Cerebellum (tissue), 4 donors: ENCODE measurements at places on chromosomes 7 and 10. TPM values are rescaled to one million over a fixed set of nuclear protein-coding genes. Genes with fewer than 3 reads are reported as not detected.

DNA sequence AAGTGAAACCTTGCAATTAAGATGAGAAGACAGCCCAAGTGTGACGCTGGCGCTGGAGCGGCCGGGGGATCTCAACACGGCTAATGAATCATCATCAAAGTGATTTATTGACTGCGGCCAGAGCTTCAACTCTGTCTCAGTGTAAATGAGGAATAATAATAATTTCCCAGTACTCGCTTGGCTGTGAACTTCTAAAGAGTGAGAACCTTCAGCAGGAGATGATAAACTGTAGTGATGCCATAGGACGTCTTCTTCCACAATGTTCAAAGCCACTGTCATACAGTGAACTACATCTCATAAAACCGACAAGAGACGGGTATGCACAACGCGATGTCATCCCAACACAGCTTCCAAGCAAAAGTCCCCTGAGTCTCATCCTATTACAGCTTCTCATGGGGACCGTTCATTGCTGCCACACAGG lies 123.6 kb upstream of the NOBOX start:
- DNase-seq, result no peak

DNA sequence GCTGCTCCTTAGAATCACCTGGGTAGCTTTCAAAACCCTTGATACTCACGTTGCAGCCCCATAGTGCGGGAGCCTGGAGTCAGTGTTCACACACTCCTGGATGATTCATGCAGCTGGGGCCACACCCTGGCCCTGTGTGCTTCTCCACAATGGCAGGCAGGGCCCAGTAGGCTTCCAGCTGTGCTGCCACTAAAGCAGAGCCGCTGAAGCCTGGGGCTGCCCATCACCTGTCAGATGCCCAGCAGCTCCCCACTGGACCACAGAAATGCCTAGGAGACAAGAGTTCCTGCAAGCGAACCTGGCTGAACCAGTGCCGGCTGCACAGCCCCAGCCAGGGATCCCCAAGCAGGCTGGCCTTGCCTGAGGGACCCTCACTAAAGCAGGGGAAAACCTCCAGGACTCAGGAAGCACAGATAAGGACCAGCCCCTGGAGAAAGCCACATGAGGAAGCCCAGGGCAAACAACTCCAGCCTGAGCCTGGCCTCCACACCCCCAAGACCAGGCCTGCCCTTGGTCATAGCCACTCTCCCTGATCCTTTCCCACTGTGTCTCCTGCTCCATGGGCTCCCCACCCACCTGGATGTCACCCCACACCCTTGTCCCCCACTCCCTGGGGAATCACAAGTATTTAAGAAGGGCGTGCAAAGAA lies 111.9 kb downstream of the GRID1 start:
- no peak for DNase-seq

GRCh38 chr7:94562525-94562924 lies 52.9 kb downstream of the CASD1 start:
- DNase-seq, result no peak

Gene AGR3
- total RNA-seq, result not detected

- DNase-seq, result no peak
Observed at GRCh38 chr10:17954861-17955260, 3.1 kb downstream of the SLC39A12 start.

DNA sequence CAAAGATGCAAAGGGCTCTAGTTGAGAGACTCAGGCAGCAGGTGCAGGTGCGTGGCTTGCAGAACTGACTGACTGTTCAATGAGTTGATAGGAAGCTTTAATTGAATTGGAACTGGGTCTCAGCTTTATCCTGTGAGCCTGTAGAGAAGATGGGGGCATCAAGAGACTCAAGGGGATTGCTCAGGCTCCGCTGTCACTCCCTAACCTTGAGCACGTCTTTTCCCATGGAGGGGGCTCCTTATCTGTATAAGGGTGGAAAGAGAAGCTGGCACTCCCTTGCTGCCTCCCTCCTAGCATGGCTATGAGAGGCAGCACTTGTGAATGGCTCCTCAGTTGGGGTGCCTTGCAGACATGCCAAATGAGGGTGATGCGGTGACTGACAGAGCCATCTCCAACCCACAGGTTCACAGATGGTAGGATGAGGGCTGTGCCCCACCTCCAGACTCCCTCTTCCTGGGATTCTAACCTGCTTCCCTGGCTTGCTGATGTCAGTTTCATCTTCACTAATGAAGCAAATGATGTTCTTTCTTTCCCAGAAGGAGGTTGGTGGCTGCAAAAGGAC lies 12.4 kb upstream of the PLEKHA1 start:
- DNase-seq, result no peak

DNA sequence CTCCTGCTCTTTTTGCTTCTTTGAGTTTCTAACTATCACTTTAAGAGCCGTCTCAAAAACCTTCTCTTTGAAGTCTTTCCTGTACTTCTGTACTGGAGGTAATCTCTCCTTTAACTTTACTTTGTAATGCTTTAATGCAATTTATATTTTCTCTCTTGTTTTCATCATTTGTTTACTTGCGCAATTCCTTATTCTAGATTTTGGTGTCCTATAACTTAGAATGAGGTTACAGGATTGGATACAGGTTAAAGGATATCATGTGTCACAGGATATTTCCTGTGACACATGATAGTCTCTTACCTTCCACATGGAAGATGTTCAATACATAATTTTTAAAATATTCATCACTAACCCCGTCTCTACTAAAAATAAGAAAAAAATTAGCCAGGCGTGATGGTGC lies 42.4 kb upstream of the CPN1 start:
- no peak for DNase-seq

DNA sequence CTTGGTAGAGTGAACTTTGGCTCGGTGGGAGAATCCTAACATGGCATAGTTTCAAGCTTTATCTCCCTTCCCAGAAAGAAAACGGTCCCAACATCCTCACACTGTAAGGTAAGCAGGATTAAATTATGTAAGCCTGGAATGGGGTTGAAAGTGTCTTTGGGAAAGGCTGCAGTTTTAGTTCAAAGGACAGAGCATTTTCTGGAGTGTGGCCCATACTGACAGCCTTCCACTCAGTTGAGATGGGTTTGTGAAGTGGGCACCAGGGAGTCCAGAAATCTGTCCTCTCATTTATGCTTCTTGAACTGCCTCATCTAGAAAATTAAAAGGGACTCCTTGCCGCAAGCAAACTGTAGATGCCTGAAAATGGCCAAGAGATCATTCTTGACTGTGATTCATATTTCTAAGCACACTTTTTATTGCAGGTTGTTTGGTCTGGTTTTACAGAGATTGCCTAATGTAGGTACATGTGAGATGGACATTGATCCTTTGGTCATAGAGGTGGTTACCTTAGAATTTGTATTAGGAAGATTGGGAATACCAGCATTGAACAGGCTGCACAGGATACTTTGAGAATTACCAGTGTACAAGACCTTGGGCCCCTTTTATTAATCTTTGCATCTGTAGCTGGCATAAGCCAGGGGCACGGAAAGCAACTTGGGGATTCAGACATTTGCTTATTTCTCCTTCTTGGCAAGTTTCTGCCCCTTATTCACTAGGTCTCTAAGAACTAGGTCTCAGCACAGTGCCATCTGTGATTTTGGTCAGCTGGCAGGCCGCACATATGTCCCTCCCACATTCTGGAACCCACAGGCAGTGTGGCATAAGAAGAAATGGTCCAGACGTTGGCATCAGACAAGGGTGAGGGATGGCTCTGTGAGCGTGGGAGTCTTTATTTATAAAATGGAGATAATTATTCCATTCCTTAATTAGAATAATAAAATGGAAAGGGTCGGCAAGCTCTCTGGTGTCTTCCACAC lies 125.9 kb downstream of the GLCCI1 start:
- peak; percentile 58 for DNase-seq

- DNase-seq, result peak; percentile 66
Observed at GRCh38 chr10:100997360-100998182, 2.0 kb upstream of the LZTS2 start.

Gene ZNF316
- 20.6 TPM for total RNA-seq

- DNase-seq, result no peak
Observed at GRCh38 chr7:90688810-90689209, 92.7 kb downstream of the CDK14 start.

DNA sequence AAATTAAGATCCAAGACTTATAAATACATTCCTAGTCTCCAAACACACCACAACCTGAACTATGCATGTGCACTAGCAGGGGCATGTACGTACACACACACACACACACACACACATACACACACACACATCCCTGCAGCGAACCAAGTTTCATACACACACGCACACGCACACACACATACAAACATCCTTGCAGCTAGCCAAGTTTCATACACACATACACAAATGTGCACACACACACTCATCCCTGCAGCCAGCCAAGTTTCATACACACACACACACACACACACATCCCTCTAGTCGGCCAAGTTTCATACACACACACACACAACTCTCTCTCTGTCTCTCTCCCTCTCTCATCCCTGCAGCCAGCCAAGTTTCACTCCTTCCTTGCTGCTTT lies 82.7 kb upstream of the WIPF3 start:
- DNase-seq, result no peak

DNA sequence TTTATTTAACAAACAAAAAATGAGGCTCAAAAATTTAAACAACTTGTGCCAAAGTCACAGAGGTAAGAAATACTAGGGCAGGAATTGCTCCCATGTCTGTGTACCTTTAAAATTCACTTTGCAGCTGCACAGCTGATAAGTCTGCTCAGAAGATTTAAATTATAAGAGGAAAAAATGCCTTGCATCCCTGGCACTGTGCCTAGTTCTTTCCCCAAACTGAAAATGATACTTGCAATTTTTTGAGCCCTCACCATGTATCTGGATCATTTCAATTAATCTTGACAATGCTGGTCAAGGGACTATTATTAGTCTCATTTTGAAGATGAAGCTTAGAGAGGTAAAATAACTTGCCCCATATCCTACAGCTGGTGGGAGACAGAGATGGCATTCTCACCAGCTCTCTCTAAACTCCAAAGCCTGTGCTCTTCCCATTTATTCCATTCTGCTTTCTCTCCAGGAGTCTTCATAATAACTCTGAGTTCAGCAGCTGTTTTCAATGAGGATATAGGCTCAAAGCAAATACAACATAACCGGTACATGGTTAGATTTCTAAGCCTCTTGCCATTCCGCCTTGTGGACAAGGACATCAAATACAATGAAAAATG lies 350.5 kb upstream of the LRRTM3 start:
- DNase-seq, result no peak

GRCh38 chr10:99329554-99330346 lies 594 bp downstream of the CNNM1 start:
- peak; percentile 52 for DNase-seq

- no peak for DNase-seq
Observed at GRCh38 chr7:23020742-23021401, 6.9 kb upstream of the HYCC1 start.
